ENCODE measurements at places on chromosomes 1 and 21. TPM values are rescaled to one million over a fixed set of nuclear protein-coding genes. Genes with fewer than 3 reads are reported as not detected.

Gene ELF3
- not detected for total RNA-seq

Gene HSD3B1
- total RNA-seq: not detected

Gene CACNA1S
- total RNA-seq: not detected

Gene S100A2
- total RNA-seq: 1.9 TPM

Data from cardiac ventricle fibroblast (primary cell).